MG63 (cell line): ENCODE measurements at places on chromosomes 7 and 10. TPM values are rescaled to one million over a fixed set of nuclear protein-coding genes. Genes with fewer than 3 reads are reported as not detected.

SLC37A3 gene
- total RNA-seq: 14.7 and 32.2 TPM in 2 replicates

WDR86 gene
- total RNA-seq: not detected in 2 replicates

FAM24B gene
- 0.72 TPM in 1 of 2 replicates, not detected in the other for total RNA-seq

PON1 gene
- not detected in 2 replicates for total RNA-seq

PRPS1L1 gene
- not detected in 2 replicates for total RNA-seq

TAS2R5 gene
- not detected in 2 replicates for total RNA-seq

ANLN gene
- 108 and 160 TPM in 2 replicates for total RNA-seq

CFAP46 gene
- total RNA-seq: 0.33 TPM in 1 of 2 replicates, not detected in the other

MSRB2 gene
- 18.6 and 26.3 TPM in 2 replicates for total RNA-seq
